Fibroblast of pulmonary artery (primary cell): ENCODE measurements at places on chromosomes 6 and 20.

DNA sequence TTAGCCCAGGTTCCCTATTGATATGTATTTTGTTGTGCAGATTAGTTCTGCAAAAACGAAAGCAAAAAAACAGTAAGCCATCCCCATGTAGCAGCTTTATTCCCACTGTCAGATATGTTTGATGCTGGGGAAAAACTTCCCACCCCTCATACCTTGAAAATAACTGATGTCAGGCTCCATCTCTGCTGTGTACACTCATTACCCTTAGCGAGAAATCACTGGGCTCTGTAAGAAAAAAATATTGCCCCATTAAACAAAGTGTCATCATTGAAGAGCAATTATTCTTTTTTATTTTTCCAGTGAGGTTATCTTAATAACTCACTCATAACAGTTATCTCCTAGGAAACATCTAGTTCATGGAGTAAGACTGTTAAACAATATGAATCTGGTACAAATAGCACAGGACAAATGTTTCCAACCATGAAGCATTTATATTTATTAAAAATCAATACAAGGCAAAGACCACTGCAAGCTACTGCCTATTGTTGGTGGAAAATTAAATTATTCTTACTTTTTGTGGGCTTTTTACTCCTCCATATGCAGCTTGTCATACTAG is 268.8 kb downstream of the LMBRD1 start:
- DNase-seq = no peak

DNA sequence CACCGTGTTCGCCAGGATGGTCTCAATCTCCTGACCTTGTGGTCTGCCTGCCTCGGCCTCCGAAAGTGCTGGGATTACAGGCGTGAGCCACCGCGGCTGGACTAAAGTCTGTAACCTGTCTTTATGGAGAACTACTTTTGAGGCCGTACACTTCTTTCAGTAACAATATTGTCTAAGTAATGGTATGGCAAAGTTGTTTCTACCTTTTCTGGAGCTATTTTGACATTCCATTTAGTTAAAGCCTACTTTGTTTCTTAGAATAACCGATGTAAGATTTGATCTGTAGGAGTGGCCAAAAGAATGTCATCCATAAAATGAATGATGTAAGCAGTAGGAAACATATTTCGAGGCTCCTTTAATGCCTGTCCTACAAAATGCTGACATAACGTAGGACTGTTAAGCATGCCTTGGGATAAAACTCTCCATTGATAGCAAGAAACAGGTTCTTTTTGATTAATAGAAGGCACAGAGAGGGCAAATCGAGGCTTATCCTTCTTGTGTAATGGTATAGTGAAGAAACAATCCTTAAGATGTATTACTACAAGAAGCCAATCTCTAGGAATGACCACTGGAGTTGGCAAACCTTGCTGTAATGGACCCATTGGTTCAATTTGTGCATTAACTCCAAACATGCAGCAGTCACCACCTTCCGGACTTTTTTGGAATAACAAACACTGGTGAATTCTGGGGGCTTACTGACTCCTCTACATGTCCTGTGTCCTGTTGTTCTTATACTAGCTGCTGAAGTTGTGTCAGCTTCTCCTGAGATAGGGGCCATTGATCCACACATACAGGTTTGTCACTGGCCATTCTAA is 35.9 kb downstream of the HLA-DRA start:
- no peak for DNase-seq

DNA sequence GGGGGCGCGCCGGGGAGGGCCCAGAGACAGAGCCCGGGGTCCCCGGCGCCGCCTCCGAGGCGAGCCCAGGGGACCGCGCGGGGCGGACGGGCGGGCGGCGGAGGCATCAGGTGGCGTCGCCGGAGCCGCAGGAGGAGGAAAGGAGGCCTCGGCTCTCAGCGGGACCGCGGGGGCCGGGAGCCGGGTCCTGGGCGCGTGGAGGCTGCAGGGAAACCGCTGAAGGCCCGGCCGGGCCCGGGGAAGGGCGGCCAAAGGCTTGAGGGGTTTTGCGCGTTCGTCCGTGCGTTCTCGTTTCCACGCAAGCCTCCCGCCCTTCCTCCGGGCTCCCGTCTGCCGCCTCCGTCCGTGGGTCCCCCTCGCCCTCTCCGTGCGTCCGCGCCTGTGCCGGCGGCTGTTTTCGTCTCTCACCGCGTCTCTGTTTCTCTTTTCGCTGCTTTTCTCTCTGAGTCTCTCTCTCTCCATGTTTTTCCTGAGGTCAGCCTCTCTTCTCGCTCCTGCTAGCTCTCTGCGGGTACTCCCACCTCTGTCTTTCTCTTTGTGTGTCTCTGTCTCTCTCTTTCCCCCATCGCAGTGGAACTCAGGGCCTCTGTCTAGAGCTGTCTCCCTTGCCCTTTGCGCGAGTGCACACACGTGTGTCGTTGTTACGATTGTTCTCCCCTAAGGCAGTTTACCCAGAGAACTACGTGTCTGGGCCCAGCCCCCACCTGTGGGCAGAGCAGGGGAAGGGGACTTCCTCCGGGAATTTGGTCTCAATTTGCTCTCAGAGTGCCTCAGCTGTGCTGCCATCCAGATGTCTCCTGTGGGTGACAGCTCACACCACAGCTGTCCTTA is 2.1 kb downstream of the IRF4 start:
- DNase-seq = no peak

- DNase-seq = peak; percentile 89
Measured at GRCh38 chr6:8082954-8083858, 19.0 kb upstream of the BLOC1S5 start.

DNA sequence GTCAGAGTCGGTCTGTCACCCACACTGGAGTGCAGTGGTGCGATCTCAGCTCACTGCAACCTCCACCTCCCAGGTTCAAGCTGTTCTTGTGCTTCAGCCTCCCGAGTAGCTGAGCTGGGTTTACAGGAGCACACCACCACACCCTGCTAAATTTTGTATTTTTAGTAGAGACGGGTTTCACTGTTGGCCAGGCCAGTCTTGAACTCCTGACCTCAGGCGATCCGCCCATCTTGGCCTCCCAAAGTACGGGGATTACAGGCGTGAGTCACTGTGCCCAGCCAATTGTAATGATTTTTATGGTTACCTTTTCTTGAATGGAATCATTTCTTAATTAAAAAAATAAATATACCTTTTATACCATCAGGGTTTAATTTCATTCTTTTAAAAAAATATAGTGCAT is 105.7 kb downstream of the MTHFD1L start:
- DNase-seq = no peak

DNA sequence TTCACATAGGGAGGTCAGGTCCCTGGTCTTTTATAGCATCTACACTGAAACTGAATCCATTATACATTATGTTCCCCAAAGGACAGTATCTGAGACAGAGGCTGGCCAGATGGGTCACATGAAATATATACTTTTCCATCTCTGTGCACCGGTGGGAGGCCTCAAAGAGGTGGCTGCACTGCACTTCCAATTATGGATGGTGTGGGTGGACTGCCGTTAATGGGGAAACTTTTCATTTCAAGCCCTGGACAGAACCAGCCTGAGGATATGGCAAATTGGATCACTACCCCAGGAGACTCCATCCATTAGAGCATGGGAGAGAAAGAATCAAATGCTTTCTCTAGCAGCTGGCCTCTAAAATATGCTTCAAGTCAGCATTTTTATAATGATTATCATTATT is 280.5 kb upstream of the OPRM1 start:
- no peak for DNase-seq

DNA sequence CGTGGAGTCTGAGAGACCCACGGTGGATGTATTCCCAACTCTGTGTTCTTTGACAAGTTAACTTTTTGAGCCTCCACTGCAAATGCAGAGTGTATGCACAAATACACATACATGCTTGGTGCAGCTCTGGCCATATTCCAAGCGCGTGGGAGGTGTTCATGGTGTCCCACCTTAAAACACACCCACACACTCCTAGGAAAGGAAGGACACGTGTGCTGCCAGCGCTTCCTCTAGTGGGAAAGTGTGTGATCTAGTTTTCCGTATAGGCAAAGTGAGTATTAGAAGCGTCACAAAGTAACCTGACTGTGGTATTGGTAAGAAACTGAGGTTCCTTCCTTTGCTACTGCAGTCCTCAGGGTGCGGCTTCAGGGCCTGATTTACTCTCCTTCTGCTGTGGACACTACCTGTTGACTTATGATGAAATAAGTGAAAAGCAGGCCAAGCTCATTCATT is 36.0 kb upstream of the MPC1 start:
- no peak for DNase-seq

GRCh38 chr6:16355699-16356446 is 117.5 kb downstream of the GMPR start:
- DNase-seq = peak; percentile 39

- peak; percentile 56 for DNase-seq
Measured at GRCh38 chr6:7727946-7728854, 2.3 kb downstream of the BMP6 start.

DNA sequence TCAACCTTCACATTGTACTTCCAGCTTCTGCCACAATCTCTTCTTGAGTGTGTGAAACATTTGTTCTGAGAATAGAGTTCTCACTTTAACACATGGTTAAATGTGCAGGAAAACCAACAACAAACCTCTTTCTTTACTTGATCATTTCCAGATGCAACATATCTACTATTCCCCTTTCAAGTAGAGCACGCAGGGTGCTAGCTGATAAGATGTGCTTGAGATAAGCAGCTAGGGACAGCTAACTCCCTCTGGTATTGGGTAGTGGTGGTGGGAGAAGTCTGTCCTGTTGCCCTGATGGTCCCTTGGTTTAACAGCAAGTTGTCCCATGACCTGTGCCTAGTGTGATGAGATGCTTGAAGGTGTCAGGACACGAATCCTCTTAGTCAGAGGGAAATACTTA is 15.4 kb upstream of the HMGCLL1 start:
- no peak for DNase-seq

- DNase-seq = no peak
Measured at GRCh38 chr6:101711518-101711917, 318.0 kb downstream of the GRIK2 start.

GRCh38 chr6:131600716-131601115 is 27.3 kb downstream of the MED23 start:
- DNase-seq = no peak

DNA sequence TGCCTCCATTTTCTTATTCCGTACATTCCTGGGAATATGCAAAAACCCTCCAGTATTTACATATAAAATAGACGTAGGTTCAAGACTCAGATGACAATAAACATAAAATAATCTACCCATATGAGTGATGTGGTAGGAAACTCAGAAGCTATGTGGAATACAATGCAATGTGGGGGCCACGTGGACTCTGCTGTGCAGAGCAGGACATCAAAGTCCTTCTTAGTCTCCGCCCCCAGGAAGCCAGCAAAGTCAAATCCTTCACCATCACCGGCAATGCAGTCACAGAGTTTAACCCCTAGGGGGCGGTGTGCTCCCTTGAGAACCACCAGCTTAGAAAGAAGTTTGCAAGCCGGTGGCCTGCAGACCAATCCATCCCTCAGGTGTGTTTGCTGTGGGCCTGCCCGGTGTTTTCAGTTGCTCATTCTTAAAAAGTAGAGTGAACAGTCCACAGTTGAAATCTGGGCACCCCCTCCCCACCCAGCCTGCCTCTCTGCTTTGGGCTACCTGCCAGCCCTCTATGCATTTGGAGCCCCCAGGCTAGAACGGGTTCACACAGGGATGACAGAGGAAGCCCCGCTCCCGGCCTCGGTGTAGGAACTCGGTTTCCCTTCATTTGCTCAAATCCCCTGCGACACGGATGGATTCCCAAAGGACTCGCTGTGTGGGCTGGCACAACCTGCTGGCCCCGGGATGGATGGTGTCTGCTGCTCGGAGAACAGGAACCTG is 59.9 kb downstream of the SULF2 start:
- peak; percentile 90 for DNase-seq

- no peak for DNase-seq
Measured at GRCh38 chr6:15796130-15796771, 133.4 kb upstream of the DTNBP1 start.

GRCh38 chr6:30396833-30397479 is 52.0 kb downstream of the RPP21 start:
- DNase-seq = peak; percentile 64

DNA sequence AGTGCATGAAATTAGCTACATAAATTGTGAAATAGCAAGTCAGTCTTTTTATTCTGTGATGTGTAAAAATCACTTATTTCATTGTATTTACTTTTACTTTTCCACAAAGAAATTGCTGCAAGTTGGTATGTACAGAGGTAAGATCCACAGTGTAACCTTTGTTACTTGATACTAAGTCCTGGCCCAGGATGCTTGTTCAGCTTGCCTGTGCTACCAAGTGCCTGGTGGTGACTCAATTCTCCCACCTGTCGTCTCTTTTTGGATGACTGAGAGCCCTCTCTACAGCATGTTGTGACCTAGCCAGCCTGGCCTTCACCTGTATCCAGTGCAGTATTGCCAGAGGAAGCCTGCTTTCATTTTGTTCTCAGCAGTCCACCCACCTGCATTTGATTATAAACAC is 54.9 kb downstream of the ANKRD6 start:
- DNase-seq = no peak

- DNase-seq = peak; percentile 65
Measured at GRCh38 chr6:138372711-138373463, 4.8 kb upstream of the SMIM28 start.

DNA sequence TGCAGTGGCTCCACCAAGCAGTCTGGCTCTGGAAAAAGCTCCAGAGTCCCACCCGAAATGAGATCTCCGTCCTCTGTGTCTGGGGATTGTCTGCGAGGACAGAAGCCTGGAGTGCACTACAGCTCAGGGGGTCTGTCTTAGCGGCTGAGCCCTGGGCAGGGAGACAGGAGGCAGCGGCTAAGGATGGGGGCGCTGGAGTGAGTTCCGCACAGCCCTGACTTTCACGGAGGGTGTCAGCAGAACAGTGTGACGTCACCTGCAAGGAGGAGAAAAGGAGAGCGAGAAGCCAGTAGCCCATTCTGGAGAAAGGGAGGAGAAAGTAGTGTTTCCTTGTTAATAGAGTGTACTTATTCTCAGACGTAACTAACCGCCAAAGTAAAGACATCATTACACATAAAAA is 97.6 kb downstream of the FAM50B start:
- no peak for DNase-seq

GRCh38 chr20:56343861-56344381 is 14.9 kb upstream of the FAM210B start:
- DNase-seq = peak; percentile 53

DNA sequence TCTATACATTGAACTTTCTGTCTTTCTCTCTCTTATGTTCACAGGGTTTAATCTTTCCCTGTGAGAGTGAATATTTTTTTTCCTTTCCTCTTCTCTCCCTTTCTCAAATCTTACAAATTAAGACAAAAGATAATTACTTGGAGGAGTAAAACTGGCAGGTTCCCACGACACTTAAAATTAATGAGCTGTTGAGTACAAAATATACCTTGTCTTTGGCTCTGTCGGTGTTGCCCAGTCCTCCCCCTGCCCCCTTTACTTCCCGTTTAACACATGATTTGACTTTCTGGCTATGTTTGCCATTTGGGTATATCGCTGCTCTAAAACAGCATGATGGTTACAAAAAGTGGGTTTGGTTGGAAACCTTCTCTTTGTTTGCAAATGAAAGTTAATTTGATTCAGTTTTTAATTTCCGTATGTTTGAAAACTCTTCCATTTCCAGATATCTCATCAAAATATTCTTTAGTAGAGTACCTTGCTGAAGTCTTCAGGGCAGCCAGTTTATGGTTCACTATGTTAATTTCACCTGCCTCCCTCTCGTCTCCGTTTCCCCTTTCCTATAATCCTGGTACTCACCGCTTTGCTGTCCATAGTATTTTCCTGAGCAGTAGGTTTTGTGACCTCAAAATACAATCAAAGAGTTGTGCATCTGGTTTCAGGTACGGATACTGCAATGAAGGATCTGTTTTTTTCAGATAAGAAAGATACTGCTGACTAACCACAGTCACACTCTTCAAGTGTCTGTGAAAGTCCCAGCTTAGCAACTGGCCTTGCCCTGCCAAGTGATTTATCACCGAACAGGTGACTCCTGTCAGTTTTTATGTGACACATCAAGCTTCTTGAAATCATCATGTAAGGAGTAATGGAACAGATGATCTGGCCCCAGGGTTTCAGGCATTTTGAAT is 181.2 kb downstream of the DTNBP1 start:
- DNase-seq = no peak
